Activated CD4-positive, alpha-beta T cell treated with anti-CD3 and anti-CD28 coated beads for 4 hours (primary cell): ENCODE measurements at places on chromosomes 13 and 19.

DNA sequence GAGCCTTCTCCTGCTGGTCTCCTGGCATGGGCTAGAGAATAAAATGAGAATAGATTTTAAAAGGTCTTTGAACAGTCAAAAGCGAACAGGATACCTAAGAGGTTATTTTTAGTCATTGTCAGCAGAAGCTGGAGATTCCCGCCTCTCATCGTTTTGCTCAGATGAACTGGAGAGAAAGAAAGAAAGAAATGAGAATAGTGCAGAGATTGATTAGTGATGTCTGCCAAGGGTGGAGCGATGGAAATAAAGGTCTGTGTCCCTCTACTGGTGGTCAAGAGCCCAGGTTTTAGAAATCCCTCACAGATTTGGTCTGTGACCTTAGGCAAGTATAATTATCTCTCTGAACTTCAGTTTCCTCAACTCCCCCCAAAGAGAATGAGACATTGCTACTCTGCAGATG is 5.3 kb downstream of the NCAN start:
- DNase-seq = no peak

DNA sequence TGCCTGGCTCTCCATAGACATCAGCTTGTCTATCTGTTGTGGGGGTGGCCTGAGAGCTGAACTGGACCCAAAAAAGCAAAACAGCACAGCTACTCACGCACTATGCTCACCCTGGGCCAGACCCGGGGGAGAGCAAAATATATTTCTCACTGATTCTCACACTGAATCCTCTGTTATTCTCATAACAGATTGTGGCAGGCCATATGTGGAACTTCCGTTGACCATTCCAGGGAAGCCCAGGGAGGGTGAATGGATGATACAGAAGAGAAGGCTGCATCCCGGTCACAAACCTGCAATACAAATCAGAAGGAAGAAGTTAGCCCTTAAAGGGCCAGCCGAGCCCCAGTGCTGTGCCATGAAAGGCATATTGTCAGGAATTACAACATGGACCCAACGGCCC is 362.5 kb downstream of the ZNF536 start:
- no peak for DNase-seq

GRCh38 chr19:16461630-16462051 is 10.1 kb downstream of the EPS15L1 start:
- DNase-seq = no peak

- no peak for DNase-seq
Measured at GRCh38 chr13:90880790-90881189, 466.7 kb upstream of the MIR17HG start.

- no peak for DNase-seq
Measured at GRCh38 chr19:39263912-39264305, 4.3 kb upstream of the IFNL2 start.

- DNase-seq = no peak
Measured at GRCh38 chr19:29411113-29411581, 114.6 kb upstream of the VSTM2B start.

GRCh38 chr13:52892925-52893324 is 44.5 kb upstream of the PCDH8 start:
- DNase-seq = no peak

GRCh38 chr13:43245374-43245964 is 222.1 kb downstream of the DNAJC15 start:
- no peak for DNase-seq

DNA sequence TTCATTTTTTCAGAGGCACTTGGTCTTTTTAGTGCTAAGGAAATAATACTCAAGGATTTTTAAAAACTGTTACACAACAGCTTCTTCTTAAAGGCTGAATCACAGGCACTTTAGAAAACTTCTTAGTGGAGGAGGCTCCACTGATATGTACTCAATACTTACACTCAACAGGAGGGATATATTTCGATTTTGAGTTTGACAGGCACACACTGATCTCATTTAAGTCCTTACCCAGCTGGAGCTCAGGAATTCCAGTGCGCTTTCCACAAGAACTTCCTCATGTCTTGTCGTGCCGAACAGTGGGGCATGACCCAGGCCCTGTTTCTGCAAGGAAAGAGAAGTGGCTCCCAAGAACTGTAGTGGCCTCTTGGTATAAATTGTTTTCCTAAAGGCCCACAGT is 103.8 kb downstream of the RGCC start:
- DNase-seq = no peak

DNA sequence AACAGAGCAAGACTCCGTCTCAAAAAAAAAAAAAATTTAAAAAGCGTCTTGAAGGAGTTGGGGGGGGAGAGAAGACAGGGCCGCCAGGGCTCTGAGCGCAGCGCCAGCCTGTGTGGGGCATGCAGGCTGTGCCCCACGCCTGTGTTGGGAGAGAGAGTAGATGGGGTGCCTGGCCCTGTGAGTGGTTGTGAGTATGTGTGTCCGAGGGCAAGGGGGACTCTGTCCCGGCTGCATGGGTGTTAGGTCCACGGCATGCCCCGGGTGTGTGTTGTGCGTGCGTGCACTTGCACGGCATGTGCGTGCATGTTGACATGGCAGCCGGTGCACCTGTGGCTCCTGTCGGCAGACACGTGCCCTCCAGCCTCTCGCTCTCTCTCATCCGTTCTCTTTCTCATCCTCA is 3.4 kb downstream of the MAP2K7 start:
- no peak for DNase-seq

DNA sequence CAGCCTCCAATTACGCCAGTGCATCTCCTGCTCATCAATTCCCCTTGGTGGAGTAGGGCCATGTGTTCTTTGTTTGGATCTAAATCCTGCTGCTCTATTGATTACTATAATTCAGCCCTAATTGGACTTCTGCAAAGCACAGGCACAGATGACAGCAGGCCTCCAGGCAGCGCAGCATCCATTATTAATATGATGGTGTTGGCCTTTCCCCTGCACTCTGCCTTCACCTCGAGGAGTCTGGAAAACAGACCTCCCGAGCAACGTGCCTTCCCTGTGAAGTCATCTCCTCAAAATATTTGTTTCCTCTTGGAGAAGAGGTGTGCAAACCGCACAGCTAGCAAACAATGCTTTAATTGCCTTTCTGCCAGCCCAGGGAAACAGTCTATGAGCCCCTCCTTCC is 92.5 kb downstream of the UQCRFS1 start:
- no peak for DNase-seq

GRCh38 chr13:41639955-41640780 is 182.8 kb downstream of the RGCC start:
- no peak for DNase-seq

- no peak for DNase-seq
Measured at GRCh38 chr19:281992-282391, 9.2 kb downstream of the PLPP2 start.

- no peak for DNase-seq
Measured at GRCh38 chr19:45159210-45159970, 1.4 kb downstream of the NKPD1 start.

- DNase-seq = no peak
Measured at GRCh38 chr13:32026623-32027022, 5.0 kb upstream of the FRY start.

DNA sequence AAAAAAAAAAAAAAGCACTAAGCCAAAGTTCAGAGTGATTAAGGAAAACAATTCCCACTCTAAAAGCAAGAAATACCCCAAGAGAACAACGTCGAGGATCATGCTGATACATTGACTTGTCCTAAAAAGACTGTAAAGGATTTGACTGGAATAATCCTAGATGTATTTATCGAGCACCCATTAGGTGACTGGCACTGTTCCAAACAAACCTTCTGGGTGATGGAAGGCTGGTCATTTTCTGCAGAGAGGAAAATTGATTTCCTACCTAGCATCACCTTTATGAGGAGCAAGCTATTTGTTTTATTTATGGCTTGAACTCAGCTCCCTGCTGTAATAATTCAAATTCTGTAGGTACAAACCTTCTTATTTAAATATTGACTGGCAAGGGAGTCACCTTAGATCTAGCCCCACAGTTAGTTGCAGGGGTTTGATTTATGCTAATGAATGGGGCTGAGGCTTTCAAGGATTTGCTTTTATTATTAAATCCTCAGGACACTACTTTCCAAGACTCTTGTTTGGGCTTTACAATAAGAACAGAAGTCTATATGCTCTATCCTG is 471.0 kb downstream of the OLFM4 start:
- no peak for DNase-seq

GRCh38 chr19:41403181-41403970 is 5.8 kb downstream of the BCKDHA start:
- no peak for DNase-seq

DNA sequence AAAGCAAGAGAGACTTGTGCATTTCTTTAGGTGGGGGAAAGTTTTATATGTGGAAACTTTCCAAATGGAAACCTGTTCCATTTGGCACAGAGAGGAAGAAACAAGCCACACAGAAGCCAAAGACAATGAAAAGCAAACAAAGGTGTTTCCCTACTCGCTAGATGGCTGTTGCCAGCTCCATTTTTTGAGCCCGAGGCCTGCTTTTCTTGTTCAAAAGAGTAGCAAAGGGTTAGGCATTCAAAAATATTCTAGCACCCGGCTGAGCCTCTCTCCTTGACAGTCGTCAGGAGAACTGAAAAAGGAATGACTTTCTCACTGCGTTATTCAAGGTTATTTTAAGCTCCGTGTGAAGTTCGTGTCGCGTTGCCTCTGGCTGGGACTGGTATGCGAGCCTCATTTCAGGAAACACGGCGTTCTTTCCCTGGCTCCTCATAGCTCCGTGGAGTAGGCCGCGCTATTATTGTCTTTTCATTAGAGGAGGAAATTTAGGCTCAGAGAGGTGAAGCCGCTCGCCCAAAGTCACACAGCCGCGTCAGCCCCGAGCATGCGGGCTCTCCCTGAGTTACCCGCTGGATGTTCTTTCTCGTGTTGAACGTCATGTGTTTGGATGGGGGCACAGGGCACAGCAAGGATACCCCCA is 7.6 kb downstream of the TRPM4 start:
- no peak for DNase-seq

GRCh38 chr13:78608688-78609463 is 5.5 kb upstream of the POU4F1 start:
- DNase-seq = no peak

DNA sequence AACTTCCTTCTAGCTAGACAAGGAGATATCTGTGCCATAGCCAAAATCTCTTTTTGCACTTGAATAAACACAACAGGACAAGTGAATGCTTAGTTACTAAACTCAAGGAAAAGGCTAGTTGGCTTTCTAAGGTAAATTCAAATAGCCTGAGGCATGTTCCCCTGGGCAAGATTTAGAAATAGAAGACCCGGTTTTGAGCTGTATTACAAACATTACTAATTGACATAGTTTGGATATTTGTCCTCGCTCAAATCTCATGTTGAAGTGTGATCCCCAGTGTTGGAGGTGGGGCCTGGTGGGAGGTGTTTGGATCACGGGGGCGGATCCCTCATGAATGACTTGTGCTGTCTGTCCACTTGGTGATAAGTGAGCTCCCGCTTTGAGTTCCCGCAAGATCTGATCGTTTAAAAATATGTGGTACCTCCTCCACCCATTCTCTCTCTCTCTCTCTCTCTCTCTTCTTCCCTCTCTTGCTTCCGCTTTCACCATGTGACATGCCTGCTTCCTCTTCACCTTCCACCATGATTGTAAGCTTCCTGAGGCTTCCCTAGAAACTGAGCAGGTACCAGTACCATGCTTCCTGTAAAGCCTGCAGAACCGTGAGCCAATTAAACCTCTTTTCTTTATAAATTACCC is 3.9 kb upstream of the KBTBD6 start:
- DNase-seq = no peak

- no peak for DNase-seq
Measured at GRCh38 chr13:91078093-91078679, 269.3 kb upstream of the MIR17HG start.

- DNase-seq = no peak
Measured at GRCh38 chr19:35560271-35560670, 3.2 kb downstream of the ATP4A start.

- DNase-seq = no peak
Measured at GRCh38 chr13:107097916-107098315, 530.0 kb upstream of the ARGLU1 start.

- no peak for DNase-seq
Measured at GRCh38 chr13:91785431-91786119, 387.2 kb downstream of the GPC5 start.

GRCh38 chr19:48346191-48346590 is 17.5 kb downstream of the TMEM143 start:
- no peak for DNase-seq

DNA sequence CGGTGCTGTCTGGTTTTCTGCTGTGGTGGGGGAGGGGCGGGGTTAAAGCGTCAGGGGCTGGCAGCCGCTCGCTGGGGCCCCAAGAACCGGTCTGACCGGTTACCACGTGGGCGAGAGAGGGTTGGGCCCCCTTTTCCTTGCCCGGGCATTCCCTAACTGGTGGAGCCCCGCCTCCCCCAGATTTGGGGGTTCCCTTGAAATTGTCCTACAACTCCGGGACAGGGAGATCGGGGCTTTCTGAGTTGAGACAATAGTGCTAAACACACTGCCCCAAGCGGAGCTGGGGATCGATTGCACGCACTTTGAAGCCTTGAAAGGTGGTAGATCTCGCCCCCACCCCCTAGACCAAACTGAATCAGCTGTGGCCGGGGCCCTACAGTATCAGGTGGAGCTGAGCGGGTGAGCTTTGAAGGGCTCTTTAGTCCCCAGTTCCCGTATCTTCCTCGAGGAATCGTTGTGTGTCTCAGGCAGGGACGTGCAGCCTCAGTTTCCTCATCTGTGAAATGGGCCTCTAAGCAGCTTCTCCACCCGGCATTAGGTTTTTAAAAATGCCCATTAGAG is 4.8 kb downstream of the IER2 start:
- peak; percentile 78 for DNase-seq

GRCh38 chr13:99193152-99193551 is 7.5 kb upstream of the UBAC2 start:
- no peak for DNase-seq

- DNase-seq = no peak
Measured at GRCh38 chr13:75639454-75639853, 3.3 kb downstream of the LMO7 start.

DNA sequence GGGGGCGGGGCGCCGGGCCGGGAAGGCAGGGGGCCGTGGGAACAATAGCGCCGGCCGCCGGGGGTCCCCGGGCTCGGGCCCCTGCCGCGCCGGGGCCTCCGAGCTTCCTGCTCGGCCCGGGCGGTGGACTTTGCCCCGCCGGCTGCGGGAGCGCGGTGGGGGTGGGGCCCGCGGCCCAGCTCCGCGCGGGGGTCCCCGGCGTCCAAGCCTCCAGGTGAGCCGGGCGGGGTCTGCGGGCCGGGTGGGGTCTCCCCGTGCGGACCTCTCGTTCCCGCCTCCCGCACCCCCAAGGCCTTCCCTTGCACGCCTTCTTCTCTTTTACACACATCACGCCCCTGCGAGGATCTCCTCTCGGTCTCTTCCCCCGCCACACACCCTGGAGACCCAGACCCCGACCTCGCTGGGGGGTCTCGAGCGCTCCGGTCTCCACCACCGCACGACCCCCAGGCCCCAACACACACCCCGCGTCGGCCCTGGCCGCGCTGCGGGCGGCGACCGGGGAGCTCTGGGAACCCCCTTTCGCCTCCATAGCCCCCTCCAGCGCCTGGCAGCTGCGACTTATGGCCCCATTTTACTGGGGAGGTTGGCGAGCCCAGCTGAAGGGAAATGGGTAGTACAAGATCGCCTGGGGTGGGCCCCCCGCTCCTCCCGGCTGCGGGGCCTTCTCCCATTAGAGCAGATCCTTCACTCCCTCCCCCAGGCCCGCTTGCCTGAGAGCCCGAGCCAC is 711 bp downstream of the CAMSAP3 start:
- DNase-seq = no peak

- DNase-seq = no peak
Measured at GRCh38 chr19:56946159-56946558, 105.6 kb upstream of the PEG3 start.
